A549 (cell line): ENCODE measurements at places on chromosomes 3 and 15.

GRCh38 chr3:24616110-24616829 is 121.6 kb upstream of the THRB start:
- DNase-seq: no peak

- DNase-seq: peak; percentile 82
Measured at GRCh38 chr15:31867536-31868442, 162.5 kb upstream of the CHRNA7 start.

DNA sequence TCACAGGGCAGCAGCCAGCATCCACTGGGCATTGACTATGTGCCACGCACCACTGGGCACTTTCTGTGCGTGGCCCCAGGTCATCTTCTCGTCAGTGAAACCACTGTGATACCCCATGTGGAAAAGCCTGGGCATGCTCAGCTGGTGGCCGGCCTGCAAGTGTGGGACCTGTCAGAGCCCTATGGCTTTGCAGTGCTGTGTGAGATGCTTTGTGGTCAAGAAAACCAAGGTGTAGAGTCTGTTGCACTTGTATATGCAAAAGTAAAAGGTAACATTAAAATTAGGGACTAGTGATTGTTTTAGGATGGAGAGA is 69.5 kb downstream of the PGPEP1L start:
- no peak for DNase-seq

DNA sequence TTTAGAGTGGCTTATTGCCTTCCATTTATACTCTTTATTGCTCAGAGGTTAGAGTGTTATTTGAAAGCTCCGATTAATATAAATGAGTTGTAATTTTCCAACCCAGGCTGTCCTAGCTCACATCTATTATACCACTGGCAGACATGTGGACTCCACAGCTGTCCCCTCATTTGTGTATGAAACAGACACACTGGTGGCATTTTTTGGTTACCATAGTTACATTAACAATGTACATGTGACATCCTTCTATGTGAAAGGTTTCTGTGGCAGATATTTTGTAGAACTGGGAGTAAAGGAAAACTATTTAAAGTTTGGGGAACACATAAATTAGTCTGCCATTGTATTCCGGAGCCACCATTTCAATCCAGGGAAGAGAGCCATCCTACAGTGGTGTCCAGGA is 5.3 kb downstream of the LRRN1 start:
- no peak for DNase-seq

- DNase-seq: no peak
Measured at GRCh38 chr3:8557298-8557697, 55.7 kb downstream of the LMCD1 start.

DNA sequence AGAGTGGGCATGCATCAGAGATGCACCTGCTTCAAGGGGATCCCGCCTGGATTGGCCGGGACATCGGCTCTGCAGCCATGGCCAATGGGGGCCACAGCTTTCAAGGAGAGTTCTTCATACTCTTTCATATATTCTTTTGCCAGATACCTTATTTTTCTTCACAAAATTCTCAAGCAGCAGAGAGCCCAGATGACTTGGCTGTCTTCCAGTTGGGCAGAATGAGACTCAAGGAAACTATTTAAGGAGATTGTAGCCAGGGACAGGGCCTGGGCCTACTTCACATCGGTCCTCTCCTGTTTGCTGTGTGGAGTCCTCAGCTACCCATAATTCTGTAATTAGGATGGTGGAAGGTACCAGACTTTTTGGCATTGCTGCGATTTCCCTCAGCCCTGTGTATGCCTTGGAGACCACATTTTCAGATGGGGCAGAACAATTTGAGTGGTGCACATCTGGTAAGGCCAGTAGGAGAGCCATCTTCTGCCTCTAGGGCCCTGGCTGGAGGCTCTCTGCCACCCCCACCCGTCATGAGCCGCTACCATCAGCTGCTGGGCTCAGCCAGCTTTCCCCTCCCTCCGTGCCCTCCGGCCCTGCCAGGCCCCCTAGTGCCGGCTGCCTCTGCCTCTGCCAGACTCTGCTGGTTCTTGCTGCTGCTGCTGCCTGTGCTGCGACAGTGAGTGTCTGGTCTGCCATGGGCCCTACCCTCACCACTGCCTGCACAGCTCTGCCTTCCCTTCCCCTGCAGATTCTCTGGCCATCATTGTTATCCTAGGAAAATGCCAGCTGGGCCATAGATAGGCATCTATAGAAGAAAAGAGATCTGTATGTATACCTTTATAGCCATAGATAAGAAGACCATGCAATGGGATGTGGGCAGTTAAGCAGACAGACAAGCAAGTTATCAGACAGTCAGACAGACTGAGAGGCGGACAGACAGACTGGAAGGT is 6.7 kb downstream of the PLIN1 start:
- no peak for DNase-seq

DNA sequence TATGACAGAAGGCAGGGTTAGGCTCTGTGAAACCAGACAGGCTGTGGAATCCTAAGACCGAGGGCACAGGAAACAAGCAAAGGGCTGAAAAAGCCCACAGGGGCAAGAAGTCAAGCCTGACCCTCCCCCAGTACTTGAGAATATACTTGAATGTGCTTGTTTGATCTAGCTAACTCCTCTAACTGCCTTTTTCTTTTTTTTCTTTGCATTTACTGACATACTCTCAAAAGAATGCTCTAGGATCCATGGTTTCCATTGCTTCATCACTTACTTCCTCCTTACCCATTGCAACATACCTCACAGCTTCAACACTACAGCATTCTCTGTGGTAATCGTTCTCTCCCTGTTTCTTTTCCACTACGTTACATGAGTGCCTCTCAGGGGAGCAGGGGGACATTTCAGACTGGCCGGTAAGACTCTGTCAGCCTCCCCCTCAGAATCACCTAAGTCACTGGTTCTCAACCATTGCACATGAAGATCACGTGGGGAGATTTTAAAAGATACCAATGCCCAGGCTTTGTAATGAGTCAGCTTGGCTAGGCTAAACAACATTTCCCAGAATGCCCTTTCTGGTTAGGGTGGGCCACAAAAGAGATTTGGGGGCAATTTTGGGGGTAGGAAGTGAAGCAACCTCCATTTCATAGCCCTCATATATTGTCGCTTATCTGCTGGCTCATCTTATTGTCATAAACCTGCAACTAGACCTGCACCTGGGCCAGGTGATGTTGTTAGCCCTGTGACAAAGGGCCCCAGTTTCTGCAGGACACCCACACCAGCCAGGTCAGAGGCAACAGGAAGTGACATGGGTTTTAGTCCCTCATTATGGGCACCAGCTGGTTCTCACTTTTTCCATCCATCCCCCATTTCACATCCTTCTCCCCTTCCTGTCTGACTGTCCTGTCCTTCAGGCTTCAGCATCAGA is 24.6 kb upstream of the RSL24D1 start:
- peak; percentile 63 for DNase-seq

- DNase-seq: no peak
Measured at GRCh38 chr3:130773366-130773765, 26.7 kb upstream of the PIK3R4 start.

- DNase-seq: no peak
Measured at GRCh38 chr3:179450261-179450701, 989 bp downstream of the GNB4 start.

DNA sequence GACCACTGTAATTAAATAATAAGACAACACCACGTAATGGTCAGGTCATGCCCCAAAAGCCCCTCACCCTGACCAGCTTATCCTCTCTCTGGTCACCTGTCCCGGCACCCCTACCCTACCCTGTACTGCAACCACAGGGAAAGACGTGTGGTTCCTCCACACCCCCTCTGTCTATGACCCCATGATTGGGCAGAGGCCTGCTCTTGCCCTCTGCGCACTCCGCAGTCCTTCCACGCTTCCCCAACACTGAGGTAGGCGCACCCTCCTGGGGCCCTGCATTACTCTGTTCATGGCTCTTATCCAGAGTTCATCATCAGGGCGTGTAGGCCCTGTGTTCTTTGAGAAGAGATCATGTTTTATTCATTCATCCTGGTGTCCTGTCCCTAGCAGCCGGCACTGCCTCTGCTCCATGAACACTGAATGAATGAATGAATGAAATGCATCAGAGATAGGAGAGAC is 33.8 kb downstream of the MGLL start:
- DNase-seq: no peak

DNA sequence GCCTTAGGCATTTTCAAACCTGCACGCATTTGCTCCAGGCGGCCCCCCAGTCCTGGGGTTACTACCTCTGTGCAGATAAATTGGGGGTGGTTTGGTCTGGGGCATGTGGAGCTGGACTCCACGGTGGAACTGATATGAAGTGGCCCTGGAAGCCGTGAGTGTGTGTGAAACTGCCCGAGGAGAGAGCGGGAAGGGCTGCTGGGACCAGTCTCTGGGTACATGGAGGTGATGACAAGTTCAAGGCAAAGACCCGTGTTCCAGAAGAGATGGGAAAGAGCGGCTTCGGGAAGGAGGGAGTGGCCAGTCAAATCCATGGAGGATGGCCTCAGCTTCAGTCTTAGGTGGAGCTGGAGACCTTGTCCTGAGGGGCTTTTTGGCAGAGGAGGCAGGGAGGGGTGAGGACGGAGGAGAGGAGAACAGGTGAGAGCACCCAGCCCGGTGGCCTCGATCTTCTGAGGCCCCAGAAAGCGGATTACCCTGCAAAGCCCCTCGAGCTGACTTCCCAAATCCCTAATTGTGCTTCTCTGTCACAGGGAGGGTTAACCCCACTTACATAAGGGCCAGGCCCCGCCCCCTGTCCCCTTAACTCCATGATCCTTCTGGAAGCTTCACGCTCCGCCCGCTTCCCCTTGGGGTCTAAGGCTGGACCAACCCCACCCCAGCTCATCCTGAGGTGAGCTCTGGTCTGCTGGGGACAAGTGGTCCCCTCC is 1.9 kb upstream of the NR2E3 start:
- DNase-seq: no peak
